ENCODE measurements at places on chromosomes 3 and 15.

DNA sequence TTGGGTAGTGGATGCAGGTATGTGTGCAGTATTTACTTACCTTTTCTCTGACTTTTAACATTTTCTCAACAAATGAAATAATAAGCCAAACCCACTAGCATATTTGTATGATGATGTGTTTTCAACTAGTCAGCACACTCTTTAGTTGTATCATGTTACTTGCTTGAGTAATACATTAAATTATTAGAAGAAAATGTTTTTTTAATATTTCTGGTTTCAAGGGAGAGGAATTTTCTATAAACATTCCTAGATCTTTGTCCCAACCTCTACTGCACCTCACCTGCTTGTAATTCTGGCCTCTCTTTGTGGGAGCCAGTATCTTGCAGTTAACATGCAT lies 161.8 kb upstream of the CBLB start:
- H3K27ac ChIP-seq = no peak overlapping the region
- DNase-seq = no peak
- H3K4me1 ChIP-seq = no peaks in the 10 kb centered on the region
- H3K27me3 ChIP-seq = no peaks in the 10 kb centered on the region

DNA sequence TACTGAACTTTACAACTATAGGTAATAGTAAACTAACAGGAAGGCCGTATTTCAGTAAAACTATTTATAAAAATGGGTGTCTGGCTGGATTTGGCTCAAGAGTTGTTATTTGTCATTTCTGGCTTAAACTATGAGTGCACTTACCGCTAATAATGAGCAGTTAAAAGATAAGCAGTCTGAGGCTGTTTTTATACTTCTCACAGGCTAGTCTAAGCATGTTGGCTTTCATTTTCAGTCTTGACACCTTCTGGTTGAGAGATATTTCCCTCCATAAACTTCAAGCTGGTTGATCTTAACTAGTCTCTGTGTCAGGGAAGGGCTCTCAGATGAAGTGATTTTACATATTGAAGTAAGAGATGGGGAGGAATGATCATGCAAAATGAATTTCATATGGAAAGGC lies 96.1 kb downstream of the RSRC1 start:
- DNase-seq = no peak
- no peaks in the 10 kb centered on the region for H3K27me3 ChIP-seq
- no peak overlapping the region for H3K4me3 ChIP-seq
- H3K27ac ChIP-seq = no peak overlapping the region

- no peak overlapping the region for H3K4me3 ChIP-seq
- H3K4me1 ChIP-seq = no peaks in the 10 kb centered on the region
- no peak overlapping the region for H3K27ac ChIP-seq
- DNase-seq = no peak
- no peaks in the 10 kb centered on the region for H3K27me3 ChIP-seq
Observed at GRCh38 chr3:131324923-131325322, 56.7 kb upstream of the NUDT16 start.

DNA sequence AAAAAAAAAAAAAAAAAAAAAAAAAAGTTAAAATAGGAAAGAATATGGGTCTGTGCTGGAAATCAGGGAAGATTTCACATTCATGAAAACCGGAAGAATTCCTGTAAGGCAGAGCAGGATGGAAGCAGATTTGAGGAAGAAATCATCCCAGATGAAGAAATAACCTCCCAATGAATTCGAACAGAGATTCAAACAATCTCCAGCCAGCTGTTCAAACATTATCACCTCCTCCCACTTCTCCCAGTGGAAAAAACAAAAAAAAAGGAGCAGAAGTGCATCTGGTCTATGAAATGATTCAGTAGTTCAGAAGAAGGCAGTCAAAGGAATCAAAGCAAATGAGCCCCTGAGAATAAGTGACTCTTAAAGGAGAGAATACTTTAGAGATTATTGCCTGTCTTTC lies 33.1 kb downstream of the CP start:
- no peaks in the 10 kb centered on the region for H3K27me3 ChIP-seq
- no peak for DNase-seq
- H3K36me3 ChIP-seq = no peaks in the 10 kb centered on the region
- H3K4me1 ChIP-seq = no peaks in the 10 kb centered on the region
- H3K4me3 ChIP-seq = no peak overlapping the region
- no peak overlapping the region for H3K27ac ChIP-seq

DNA sequence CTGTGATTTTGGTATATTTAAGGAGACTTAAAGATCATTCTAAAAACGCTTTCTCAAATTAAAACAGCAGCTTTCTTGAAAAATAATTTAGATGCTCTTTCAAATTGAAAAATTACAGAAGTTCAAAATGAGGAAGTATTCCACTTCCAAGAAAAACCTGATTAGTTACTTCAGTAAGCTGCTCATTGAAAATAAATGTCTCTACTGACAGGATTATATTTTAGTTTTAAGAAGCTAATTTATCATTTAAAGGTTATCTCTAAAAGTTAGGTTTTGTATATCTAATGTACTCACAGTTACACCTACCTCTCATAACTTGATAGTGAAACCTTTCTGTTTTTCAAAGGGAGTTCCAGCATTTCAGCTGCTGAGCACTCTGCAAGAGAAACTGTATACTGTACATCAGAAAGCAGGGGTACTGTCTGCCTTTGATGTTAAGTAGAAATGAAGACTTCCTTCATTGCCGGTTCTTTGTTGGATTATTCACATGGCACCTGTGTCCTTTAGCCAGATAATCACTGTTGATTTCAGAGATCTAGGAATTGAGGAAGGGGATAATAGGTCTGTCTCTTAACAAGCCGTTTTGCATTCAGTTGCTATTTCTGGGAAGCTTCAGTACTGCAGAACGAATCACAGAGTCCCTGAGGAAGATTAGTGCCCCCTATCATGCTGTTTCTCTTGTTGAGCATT lies 161.6 kb downstream of the TCF12 start:
- H3K4me1 ChIP-seq = no peaks in the 10 kb centered on the region
- DNase-seq = no peak
- H3K4me3 ChIP-seq = no peak overlapping the region
- no peak overlapping the region for H3K27ac ChIP-seq

- no peaks in the 10 kb centered on the region for H3K4me1 ChIP-seq
- H3K27ac ChIP-seq = no peak overlapping the region
- DNase-seq = no peak
- no peaks in the 10 kb centered on the region for H3K36me3 ChIP-seq
- no peak overlapping the region for H3K4me3 ChIP-seq
Observed at GRCh38 chr3:111547631-111548030, 5.6 kb downstream of the CD96 start.

- H3K27me3 ChIP-seq = no peaks in the 10 kb centered on the region
- H3K27ac ChIP-seq = no peak overlapping the region
Observed at GRCh38 chr15:88605189-88606069, 15.7 kb upstream of the AEN start.

DNA sequence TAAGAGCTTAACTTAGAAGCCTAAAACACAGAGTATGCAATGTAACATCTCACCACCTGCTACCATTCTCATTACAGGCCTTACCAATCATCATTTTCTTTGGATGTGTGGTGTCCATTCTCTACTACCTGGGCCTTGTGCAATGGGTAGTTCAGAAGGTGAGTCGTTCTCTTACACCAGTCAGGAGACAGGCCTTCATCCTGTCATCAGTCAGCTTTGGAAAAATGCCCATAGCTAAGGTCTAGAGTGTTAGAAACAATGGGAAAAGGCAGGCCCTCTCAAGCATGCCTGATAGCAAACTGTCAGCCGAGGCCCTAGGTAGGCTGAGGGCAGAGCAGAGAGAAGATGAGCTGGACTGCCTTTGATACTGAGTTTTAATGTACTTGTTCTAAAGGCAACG lies 13.5 kb downstream of the SLC28A2 start:
- no peaks in the 10 kb centered on the region for H3K27me3 ChIP-seq
- H3K4me3 ChIP-seq = no peak overlapping the region
- no peak for DNase-seq
- H3K36me3 ChIP-seq = no peaks in the 10 kb centered on the region

DNA sequence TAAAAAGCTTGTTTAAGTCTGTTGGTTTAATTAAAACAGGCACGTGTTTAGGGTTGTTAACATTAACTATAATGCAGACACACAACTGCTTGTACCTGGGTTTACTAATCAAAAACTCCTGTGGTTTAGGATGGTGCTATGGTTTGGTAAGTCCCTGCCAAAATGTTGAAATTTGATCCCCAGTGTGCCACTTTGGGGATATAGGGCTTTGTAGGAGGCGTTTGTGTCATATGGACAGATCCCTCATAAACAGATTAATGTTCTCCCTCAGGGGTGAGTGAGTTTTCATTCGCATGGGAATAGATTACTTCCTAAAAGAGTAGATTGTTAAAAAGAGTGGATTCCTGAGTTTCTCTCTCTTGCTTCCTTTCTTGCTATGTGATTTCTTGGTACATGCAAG lies 18.7 kb upstream of the GK5 start:
- H3K36me3 ChIP-seq = no peaks in the 10 kb centered on the region
- DNase-seq = no peak
- no peaks in the 10 kb centered on the region for H3K27me3 ChIP-seq
- H3K4me3 ChIP-seq = no peak overlapping the region

- H3K27me3 ChIP-seq = no peaks in the 10 kb centered on the region
- H3K27ac ChIP-seq = no peak overlapping the region
- no peak overlapping the region for H3K4me3 ChIP-seq
Observed at GRCh38 chr3:174122411-174122810, 724.9 kb downstream of the NLGN1 start.

DNA sequence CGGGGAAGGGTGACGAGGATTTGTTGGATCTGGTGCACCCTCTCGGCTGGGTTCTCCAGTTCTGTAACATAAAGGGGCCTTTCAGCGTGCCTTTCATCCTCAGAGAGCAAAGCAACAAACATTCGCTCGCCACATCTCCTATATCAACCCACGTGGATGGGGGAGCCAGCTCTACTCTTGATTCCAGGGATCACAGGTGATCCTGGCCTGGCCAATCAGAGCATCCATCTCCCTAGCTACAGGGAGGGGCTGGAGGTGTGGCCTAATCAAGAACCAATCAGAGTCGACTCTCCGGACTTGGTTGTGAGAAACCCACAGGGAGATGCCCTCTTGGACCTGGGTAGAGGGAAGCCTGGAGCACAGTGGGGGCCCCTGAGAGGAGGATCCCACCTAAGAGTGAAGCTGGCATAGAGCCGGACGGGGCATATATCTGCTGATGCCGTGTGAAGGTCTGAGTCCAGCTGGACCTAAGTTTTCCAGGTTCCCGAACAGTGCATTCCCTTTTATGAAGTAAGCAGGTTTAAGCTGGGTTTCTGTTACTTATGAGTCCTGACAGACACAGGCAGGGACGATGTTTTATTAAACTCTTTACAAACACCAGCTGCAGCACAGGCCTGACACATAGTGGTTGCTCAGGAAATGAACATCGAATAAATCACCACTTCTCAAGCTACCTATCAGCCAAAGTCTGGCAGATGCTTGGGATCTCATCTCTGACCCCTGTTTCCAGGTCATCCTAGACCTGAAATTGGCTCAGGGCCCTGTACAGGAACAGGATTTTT lies 50.7 kb upstream of the RAD18 start:
- H3K4me3 ChIP-seq = no peak overlapping the region
- H3K27me3 ChIP-seq = no peaks in the 10 kb centered on the region
- H3K36me3 ChIP-seq = peaks cover 48% of the 10 kb centered on the region
- no peak for DNase-seq

GRCh38 chr3:111784001-111784400 lies 75.1 kb upstream of the PHLDB2 start:
- H3K27ac ChIP-seq = peak overlapping the region; percentile 66
- DNase-seq = no peak
- no peaks in the 10 kb centered on the region for H3K27me3 ChIP-seq

- H3K27me3 ChIP-seq = no peaks in the 10 kb centered on the region
- peak overlapping the region; percentile 42 for H3K27ac ChIP-seq
- DNase-seq = no peak
- H3K36me3 ChIP-seq = peaks cover 24% of the 10 kb centered on the region
- H3K4me3 ChIP-seq = no peak overlapping the region
Observed at GRCh38 chr3:45604596-45604995, 10.0 kb downstream of the LIMD1 start.

GRCh38 chr3:122021811-122022401 lies at the start of gene ILDR1:
Gene ILDR1, minus strand, starts transcription at chr3:122022247. Its CDS starts 170 bp downstream, at chr3:122022077.
- no peaks in the 10 kb centered on the region for H3K36me3 ChIP-seq
- no peak within 1 kb of the TSS for H3K27ac ChIP-seq
- H3K4me3 ChIP-seq = peak within 1 kb of the TSS; percentile 7

GRCh38 chr3:127077505-127078064 lies 94.7 kb downstream of the PLXNA1 start:
- H3K4me3 ChIP-seq = no peak overlapping the region
- H3K4me1 ChIP-seq = no peaks in the 10 kb centered on the region
- H3K27ac ChIP-seq = no peak overlapping the region
- no peaks in the 10 kb centered on the region for H3K27me3 ChIP-seq

DNA sequence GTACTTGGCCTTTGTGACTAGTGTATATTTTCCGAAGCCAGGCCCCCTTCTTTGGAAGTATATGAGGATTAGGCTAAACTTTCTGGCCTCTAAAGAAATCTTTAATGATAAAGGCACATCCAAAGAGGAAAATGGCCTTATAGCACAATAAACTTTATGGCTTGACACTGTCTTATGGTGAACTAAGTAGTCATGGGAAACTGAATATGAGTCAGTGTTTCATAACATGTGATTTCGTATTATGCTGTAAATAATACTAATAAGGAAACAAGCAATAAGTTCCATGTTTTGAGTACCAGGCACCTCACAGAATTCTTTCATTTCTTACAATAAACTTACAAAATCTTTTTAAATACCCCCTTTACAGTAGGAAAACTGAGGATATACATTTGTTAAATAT lies 8.2 kb downstream of the ZPLD1 start:
- H3K27ac ChIP-seq = no peak overlapping the region
- H3K36me3 ChIP-seq = peaks cover 3% of the 10 kb centered on the region
- H3K4me3 ChIP-seq = no peak overlapping the region

GRCh38 chr15:64930778-64931371 lies 19.2 kb downstream of the ANKDD1A start:
- DNase-seq = no peak
- H3K27me3 ChIP-seq = no peaks in the 10 kb centered on the region
- no peak overlapping the region for H3K27ac ChIP-seq
- H3K4me3 ChIP-seq = no peak overlapping the region
- peaks cover 4% of the 10 kb centered on the region for H3K4me1 ChIP-seq
- H3K36me3 ChIP-seq = no peaks in the 10 kb centered on the region

GRCh38 chr15:36590838-36591237 lies 11.4 kb downstream of the CDIN1 start:
- H3K27ac ChIP-seq = no peak overlapping the region
- DNase-seq = no peak
- H3K4me3 ChIP-seq = no peak overlapping the region
- H3K4me1 ChIP-seq = no peaks in the 10 kb centered on the region
- H3K27me3 ChIP-seq = no peaks in the 10 kb centered on the region
- no peaks in the 10 kb centered on the region for H3K36me3 ChIP-seq

- peaks cover 3% of the 10 kb centered on the region for H3K36me3 ChIP-seq
- H3K4me1 ChIP-seq = no peaks in the 10 kb centered on the region
- H3K4me3 ChIP-seq = no peak overlapping the region
- H3K27ac ChIP-seq = no peak overlapping the region
- H3K27me3 ChIP-seq = no peaks in the 10 kb centered on the region
Observed at GRCh38 chr3:171640520-171641412, 169.5 kb downstream of the PLD1 start.

DNA sequence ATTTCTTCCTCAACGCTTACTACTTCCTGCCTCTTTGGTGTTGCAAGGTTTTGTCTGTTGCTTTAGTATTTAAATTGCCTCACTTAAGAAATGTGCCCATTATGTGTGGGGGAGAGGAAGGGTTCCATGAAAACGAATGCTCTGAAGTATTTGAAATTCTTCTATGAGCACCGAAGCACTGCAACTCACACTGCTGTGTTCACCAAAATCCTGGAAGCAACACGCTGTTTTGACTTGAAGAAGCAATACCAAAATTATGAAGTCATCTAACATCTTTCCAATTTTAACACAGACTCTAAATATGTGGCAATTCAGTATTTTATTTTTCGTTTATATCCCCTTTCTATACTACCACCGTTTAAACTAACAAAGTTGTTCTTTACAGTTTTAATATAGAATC lies 101.5 kb downstream of the RBMS3 start:
- no peak overlapping the region for H3K27ac ChIP-seq
- DNase-seq = no peak
- H3K4me3 ChIP-seq = no peak overlapping the region
- H3K4me1 ChIP-seq = no peaks in the 10 kb centered on the region

Data from tibial nerve (tissue), 4 donors.